ENCODE measurements at places on chromosomes 16 and 17.

DNA sequence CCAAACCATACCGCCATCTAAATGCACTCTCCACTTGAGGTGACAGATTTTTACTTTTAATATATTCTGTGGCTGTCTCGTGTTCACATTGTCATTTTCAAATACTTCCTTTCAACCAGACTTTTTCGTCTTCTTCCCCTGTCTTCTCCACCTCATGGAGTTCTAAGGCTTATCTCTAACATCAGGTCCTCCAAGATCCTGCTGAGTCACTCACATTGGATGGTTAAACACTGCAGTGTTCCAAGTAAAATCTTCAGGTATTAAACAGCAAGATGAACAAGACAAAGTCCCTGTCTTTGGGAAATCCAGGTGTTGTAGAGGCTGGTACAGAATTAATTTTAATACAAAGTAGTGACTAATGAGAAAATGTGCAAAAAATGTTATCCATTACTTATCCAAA lies 330.2 kb upstream of the KIF2B start:
- DNase-seq, result no peak

DNA sequence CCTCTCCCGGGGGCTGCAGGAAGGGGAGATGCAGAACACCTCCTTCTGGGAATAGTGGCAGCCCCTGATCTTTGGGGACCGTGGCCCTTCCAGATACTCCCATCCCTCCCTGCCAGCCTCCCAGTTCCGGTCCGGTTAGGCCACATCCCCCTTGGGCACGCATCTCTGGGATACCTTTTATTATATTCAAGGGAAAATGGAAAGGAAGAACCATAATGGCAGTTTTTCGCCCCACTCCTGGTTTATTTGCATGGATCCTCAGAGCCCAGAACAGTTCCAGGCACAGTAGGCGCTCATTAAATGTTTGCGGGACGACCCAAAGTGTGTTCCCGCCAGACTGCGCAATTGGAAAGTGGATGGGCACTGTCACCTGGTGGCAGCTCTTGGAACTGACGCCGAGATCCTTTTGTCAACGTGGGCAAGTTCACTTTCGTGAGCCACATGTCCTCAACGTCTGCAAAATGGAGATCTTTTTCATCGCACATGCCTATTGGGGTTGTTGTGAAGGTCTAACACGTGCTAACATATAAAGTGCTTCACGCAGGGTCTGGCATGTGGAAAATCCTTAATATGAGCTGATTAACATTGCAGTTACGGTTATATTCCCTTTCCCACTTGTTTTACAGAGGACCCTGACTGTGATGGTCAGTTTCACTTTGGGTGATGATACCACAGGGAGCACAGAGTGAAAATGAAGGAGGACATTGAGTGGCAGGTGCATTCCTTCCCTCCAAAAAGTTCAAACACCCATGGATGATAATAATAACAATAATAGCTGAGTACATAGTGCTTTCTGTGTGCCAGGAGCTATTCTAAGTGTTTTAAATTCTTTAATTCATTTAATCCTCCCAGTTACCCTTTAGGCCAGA lies 1.7 kb upstream of the GPRC5B start:
- DNase-seq, result peak; percentile 80

GRCh38 chr17:82474223-82475010 lies 15.9 kb downstream of the NARF start:
- DNase-seq, result no peak

GRCh38 chr16:79007614-79008013 lies 592.9 kb downstream of the MAF start:
- DNase-seq, result no peak

- DNase-seq, result no peak
Measured at GRCh38 chr16:79806757-79807156, 206.2 kb upstream of the MAF start.

GRCh38 chr16:1265826-1266225 lies 10.0 kb downstream of the TPSD1 start:
- no peak for DNase-seq

GRCh38 chr17:2542456-2542855 lies 30.8 kb upstream of the METTL16 start:
- DNase-seq, result no peak

GRCh38 chr17:42027590-42027889 lies 7.7 kb downstream of the NKIRAS2 start:
- DNase-seq, result no peak

- no peak for DNase-seq
Measured at GRCh38 chr16:59013930-59014329, 279.8 kb upstream of the GOT2 start.

GRCh38 chr16:55502801-55503366 lies 6.0 kb upstream of the LPCAT2 start:
- DNase-seq, result no peak

DNA sequence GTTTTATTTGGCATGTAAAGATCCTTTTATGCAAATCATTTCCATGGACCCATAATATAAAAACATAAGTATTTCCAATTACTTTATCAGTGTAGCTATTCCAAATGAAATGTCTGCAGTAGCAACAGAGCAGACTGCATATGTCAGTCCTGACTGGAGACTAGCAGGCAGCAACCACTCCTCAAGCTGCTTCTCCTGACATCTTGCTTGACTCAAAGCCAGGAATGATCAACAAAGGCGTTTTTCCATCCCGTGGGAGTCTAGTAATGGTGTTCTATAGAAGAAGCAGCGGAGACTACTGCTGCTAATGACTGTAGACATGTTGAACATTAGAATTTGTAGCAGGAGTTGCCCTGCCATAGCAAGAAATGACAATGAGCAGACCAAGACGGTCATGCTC lies 73.2 kb upstream of the AKTIP start:
- DNase-seq, result no peak
